Stimulated activated CD4-positive, alpha-beta T cell treated with anti-CD3 and anti-CD28 coated beads, Interleukin-15, amount 100 ng/mL, for 24 hours (primary cell): ENCODE measurements at places on chromosomes 7 and 10.

GRCh38 chr10:66519616-66520015, 406.2 kb upstream of the LRRTM3 start:
- no peak for DNase-seq

DNA sequence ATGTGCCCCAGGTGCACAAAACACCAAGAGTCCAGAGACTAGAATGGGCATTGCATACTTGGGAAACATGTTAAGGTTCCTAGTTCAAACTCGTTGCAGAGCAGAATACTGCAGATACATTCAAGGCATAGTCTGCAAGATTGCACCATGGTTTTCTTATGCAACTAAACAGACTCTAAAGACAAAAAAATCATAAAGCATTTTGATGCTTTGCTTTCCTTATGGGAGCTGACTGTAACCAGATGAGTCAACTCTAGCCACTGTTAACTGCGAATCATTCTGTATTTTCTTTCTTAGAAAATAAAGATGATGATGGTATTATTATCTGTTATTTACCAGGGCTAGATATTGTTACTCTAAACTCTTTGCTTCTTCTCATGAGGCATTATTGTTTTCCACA, 19.7 kb downstream of the TRUB1 start:
- DNase-seq, result no peak

DNA sequence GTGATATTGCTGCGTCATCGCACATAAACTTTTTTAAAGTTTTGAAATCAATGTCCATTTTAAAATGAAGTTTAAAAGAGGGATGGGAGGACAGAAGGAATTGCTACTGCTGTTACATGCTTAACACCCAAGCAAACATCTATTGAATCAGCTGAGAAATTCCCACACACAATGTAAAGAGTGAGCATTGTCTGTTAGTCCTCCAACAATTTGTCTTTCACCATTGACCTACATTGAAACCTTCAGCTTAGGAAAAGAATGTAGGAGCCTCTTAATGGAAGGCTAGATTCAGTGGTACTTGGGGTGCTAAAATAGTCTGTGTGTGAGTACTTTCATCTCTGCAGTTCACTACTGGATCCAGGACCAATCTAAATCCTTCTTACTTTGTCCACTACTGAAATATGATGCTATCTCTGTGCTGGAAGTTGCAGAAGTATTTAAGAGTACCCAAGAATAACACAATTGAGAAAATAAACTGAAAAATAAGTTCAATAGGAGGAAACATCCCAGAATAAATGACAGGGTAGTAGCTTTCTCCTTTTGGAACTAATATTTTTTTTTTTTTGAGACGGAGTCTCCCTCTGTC, 23.8 kb upstream of the FBXW4 start:
- DNase-seq, result no peak

GRCh38 chr10:24310104-24310503, 101.2 kb downstream of the KIAA1217 start:
- no peak for DNase-seq

GRCh38 chr7:28684650-28685241, 272.4 kb downstream of the CREB5 start:
- no peak for DNase-seq

DNA sequence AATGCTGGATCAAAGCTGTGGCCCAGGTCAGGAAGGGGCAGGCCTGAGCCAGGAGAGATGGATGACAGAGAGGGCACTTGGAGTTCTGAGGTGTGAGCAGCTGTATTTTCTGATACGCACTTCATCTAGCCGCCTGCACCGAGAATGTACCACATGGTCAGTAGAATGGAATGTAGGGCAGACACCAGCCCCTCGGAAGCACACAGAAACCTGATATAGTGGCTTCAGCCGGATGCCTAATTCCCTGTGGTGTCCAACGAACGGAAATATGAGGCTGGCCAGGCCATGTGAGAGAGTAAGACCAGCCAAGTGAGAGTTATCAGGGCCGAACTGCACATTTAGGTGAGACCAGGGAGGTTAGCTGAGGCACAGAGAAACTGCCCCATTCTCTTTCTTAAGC, 46.7 kb upstream of the PLCE1 start:
- DNase-seq, result no peak

DNA sequence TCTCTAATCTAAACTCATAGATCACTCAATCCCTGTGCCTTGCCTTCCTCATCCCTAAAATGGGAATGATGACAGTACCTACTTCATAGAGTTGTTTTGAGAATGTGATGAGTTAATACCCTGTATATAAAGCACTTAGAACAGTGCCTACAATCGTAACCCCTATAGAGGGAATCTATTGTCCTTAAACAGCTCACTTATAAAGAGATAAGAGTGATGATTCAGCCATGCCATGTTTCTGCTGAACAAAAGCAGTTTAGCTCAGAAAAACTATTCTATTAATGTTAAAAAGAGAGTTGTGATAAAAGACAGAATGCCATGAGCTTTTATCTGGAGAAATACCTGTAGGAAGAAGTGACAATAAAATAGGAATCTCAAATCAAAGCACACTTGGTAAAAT, 63.6 kb downstream of the CUBN start:
- no peak for DNase-seq

GRCh38 chr7:27661811-27662489, 733 bp downstream of the HIBADH start:
- peak; percentile 39 for DNase-seq

DNA sequence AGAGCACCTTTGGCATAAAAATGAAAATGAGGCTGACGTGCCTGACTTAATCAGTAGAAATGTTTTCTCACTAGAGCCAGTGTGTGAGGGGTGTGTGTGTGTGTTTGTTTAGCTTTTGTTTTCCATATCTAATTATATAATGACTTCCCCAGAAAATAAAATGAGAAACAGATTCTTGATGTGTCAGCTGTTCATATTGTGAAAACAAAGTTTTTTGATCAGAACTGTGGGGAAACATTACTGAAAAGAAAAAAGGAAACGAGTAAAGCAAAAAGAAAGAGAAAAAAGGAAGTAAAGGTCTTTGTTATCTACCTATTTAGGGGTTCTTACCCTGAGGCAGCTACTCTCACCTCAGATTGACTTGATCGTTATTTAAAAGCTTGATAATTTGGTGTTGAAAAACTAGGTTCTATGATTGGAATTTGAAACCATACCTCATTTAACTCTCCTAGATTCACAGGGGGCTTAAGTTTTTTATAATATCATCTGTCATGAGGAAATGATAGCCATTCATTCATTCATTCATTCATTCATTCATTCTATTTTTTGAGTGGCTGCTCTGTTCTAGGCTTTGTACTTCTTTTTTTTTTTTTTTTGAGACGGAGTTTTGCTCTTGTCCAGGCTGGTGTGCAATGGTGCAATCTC, 58.0 kb downstream of the CREM start:
- no peak for DNase-seq

DNA sequence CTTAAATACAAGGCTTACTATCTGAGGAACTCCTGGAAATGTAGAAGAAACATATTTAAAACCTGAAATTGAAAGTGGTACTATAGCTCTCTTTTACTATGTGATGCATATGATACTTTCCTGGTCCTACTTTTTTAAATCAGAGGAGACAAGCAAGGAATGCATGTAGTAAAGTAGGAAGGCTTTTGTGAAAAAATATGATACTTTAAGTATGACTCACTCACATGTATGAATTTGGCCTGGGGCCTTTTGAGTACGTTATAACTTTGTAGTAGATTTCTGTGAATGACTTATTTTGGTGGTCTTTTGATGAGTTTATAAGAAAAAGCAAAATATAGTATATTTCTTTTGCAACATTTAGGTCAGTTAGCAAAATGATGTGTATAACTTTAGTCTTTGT, 53.8 kb downstream of the TAX1BP1 start:
- no peak for DNase-seq

- DNase-seq, result no peak
These were observed 3.4 kb downstream of the GFRA1 start for GRCh38 chr10:116269619-116270018.

GRCh38 chr10:70575874-70576802, 26.4 kb downstream of the PRF1 start:
- DNase-seq, result peak; percentile 37

- no peak for DNase-seq
These were observed 317.2 kb upstream of the DGKB start for GRCh38 chr7:15219758-15220157.
